ENCODE measurements at places on chromosomes 2 and 18.

DNA sequence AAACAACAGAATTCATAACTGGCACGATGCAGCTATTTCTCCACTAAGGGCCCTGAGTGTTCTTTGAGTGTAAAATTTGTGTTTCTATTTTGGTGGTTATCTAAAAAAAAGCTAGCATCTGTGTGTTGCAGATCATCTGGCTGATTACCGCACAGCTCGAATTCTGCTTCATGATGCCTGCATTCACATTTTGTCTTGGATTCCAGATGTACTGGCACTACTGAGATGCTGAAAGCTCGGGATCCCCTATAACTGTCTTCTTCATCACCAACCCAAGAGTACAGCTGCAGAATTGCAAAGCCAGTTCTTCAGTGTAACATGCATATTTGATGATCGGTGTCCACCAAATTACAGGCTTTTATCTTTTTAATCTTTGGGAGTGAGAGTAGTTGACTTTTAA, 51.6 kb upstream of the ZNF532 start:
- DNase-seq: no peak

GRCh38 chr2:40150266-40150665, 301.6 kb downstream of the SLC8A1 start:
- no peak for DNase-seq

DNA sequence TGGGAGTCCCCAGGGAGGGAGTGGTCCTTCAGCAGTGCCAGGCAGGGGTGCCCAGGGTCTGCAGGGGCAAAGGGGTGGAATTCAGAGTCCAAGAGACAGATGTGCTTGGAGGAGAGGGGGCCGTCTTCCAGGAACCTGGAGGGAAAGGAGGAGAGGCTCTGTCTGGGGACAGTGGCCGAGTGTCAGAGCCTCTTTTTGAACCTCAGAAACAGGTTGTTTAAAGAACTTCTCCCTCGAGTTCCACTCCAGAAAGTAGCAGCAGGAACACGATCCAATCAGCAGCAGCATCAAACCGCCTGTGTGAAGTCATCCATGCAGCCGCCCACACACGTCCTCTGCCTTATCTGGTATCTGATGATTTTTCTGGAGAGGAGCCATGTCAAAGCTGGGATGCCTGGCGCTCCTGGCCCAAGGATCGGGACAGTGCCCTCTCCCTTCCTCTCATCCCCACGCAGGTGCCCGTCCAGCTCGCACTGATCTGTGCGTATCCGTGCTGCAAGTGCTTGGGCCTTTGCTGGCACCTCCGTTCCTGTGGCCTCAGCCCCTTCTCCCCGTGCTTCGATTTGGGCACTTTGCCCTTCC, 205.1 kb downstream of the NDUFA10 start:
- DNase-seq: no peak

- no peak for DNase-seq
Measured at GRCh38 chr2:30653847-30654246, 153.4 kb downstream of the CAPN13 start.

GRCh38 chr2:238942726-238943300, 94.9 kb downstream of the TWIST2 start:
- DNase-seq: no peak

- DNase-seq: no peak
Measured at GRCh38 chr2:68294187-68294586, 25.6 kb downstream of the CNRIP1 start.

GRCh38 chr2:224927646-224928173, 114.6 kb downstream of the DOCK10 start:
- no peak for DNase-seq
